ENCODE measurements at places on chromosomes 6 and 20.

DNA sequence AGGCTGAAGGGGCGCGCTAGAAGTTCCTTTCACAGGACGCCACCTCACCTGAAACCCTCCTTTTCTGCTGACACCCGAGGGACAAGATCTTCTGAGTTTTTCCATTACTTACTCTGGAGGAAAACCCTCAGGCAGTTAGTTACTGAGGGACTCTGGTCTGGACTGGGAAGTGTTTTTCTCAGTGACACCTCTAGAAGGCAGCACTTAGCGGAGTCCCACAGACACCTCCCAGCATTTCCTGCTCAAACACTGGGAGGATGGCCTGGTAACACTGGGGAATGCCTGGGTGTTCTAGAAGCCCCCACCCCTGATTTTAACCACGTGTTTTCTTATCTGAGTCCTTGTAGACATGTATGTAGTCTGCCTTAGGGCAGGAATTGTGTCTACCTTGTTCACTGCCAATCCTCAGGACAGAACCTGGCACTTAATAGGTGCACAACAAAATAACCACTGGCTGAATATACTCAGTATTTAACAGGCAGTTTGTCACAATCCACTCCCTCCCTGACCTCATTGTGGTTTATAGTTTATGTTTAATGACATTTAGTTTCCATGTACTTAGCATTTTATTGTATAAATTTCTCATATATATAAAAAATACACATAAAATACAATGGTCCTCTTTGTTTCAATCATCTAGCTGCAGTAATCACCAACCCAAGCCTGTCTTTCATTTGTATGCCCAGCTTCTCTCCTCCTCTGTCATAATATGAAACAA lies 4.8 kb downstream of the GSTA3 start:
- DNase-seq, result peak; percentile 17

DNA sequence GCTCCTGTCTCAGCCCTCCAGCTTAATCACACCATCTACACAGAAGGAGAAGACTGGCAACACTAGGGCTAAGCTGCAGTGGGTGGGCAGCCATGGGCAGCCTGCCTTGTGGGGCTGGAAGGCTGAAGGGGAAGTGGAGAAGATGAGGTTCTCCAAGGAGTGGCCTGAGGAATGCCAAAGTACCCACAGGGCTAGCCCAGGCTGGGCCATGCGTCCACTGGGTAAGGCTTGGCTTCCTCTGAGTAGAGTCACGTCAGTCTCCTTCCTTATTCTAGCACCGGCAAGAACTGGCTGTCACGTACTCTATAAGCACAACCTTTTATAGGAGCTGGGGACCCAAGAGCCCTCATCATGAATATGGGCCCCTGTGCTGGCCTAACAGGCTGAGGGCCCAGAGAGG lies 110.6 kb upstream of the SIRPA start:
- no peak for DNase-seq

- DNase-seq, result peak; percentile 64
These were observed 495 bp downstream of the FAM83B start for GRCh38 chr6:54846857-54847674.

DNA sequence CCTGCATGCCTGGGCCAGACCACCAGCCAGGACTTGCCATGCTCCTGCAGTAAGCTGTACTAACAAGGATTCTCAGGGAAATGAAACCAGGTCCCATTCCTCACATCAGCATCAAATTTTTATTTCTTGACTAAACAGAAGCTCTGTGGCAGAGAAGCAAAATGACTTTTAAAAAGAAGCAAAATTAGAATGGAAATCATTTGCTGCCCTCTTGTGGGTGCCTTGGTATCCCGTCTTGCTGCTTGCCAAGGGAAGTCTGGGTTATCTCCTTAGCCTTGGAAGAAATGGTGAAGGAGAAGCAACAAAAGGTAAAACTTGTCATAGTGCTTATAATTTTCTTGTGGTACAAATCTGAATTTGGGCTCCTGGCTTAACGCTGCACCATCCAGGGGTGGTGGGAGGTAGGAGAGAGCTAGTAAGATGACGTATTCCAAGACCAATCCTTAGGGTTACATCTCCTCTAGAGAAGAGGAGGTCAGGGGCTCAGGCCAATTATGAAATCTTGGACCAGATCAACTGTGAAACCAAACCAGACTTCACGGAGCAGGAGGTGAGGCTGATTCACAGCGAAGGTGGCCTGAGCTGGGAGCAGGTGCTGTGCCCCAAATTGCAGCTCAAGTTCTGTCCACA lies 107.5 kb downstream of the FAXC start:
- peak; percentile 36 for DNase-seq

DNA sequence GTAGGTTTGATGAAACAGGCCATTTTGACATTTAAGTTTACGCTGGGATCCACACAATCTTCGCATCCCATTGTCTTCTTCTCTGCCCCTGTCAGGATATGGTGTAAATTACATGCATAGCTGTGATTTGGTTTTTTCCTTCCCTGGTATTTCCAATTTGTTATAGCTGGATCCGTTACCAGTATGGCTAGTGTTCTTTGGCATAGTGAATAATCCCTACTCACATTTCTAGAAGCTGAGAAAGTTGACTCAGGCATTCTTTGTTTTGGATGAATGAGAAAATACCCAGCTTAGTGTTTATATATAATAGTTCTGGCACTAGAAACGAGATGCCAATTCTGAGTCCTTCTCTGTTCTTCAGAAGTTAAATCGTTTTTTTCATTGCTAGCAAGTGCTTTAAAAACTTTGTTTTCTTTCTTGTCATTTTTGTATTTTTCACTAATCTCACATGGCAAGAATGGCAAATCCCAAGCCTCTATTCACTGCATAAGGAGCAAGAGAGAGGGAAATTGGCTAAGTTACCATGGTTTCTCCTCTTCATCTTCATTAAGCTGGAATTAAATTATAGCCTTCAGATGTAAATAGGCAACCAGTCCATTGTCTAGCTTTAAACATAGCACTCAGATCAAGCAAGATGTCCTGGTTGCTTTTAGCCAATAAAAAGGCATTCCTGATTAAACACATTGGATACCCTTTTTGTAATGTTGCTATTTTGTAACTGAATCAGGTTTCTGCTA lies 91.9 kb upstream of the LAMP5 start:
- no peak for DNase-seq

- DNase-seq, result no peak
These were observed 67.8 kb upstream of the EDN3 start for GRCh38 chr20:59232618-59233017.

- DNase-seq, result no peak
These were observed 45.2 kb downstream of the SCP2D1 start for GRCh38 chr20:18858816-18859215.
